ENCODE measurements at places on chromosomes 5 and 9.

DNA sequence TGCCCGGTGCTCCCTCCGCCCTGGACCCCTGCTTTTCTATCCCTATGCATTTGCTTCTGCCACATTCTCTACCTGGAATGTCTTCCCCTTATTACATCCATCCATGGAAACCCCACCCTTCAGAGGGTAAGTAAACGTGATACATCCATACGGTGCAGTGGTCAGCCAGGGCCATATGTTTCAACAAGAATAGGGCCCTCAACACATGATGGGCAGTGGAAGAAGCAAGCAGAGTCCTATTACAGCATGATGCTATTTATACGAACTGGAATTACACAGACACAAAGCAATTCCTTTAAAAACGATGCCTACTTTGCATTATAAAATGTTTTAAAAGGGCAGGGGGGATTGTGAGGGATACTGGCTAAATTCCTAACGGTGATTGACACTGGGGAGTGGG, 38.2 kb upstream of the PTGS1 start:
- DNase-seq: no peak

GRCh38 chr5:102068870-102069269, 227.2 kb downstream of the SLCO4C1 start:
- DNase-seq: no peak

DNA sequence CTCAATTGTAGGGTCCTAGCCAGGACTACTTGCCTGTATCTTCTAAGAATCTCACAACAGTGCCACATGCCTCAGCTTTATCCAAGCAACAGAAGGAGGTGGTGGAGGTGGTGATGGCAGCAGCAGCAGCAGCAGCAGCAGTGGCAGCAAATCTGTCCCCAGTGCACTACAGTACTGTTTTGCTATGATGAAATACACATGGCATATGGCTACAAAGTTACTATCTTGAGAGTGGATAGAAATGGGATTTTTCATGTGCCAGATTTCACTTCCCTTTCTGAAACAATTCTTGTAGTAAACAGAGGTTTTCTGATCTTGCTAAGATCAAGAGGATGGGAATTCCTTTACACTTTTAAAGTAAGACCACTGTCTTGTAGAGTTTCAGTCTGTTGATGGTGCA, 8.1 kb upstream of the CYSTM1 start:
- DNase-seq: no peak

DNA sequence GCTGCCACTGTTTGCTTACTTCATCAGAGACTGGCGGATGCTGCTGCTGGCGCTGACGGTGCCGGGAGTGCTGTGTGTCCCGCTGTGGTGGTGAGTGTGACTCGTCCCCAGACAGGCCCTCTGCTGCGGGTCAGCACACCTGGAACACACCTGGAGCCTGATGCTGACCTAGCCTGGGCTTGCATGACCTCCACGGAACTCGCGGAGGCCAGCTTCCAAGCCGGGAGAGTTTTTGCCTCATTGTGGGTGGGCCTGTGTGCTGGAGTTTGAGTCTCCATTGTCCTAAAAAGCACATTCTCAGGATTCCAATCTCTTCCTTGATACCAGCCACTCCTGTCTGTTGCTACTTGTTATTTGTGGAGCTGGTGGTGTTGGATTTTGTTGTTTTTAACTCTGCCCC, 28.1 kb downstream of the SLC22A4 start:
- no peak for DNase-seq

DNA sequence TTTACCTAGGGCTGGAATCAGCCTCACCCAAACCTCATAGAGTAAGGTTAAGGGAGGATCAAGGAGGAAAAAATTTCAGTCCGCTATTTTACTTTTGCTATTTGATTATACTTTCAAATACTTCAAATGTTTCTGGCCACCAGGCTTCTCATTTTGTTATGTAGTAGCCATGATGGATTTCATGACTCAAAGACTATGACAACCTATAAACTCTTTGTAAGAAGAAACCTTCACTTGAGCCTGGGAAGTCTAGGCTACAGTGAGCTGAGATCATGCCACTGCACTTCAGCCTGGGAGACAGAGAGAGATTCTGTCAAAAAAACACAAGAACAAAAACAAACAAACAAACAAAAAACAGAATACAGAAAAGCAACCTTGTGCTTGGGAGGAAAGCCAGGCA, 293.6 kb upstream of the TNC start:
- DNase-seq: no peak

GRCh38 chr9:5949103-5949699, 58.5 kb downstream of the MLANA start:
- no peak for DNase-seq

- DNase-seq: no peak
Measured at GRCh38 chr9:22119522-22120158, 110.5 kb upstream of the CDKN2B start.

DNA sequence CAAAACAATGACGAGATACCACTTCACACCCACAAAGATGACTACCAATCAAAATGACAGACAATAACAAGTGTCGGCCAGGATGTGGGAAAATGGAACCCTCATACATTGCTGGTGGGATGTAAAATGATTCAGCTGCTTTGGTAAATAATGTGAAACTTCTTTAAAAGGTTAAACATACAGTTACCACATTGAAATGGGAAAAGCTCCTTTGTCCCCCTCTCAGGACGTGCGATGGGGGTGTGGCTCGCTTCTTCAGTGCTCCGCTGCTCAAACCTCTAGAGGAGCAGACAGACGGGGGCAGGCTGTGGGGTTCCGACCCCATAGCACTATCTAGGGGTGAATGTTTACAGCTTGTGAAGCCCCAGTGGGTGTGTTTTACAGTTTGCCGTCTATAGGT, 8.0 kb upstream of the PLPP6 start:
- no peak for DNase-seq

- DNase-seq: no peak
Measured at GRCh38 chr9:88824711-88825110, 166.6 kb upstream of the S1PR3 start.

GRCh38 chr5:141208478-141208877, at the start of gene PCDHB12:
PCDHB12 (plus strand) TSS chr5:141208719; CDS start chr5:141208908, 189 bp downstream.
- DNase-seq: no peak

- DNase-seq: peak; percentile 81
Measured at GRCh38 chr9:27353474-27354229, 56.7 kb upstream of the EQTN start.

- no peak for DNase-seq
Measured at GRCh38 chr9:18623221-18624079, 149.5 kb downstream of the ADAMTSL1 start.

DNA sequence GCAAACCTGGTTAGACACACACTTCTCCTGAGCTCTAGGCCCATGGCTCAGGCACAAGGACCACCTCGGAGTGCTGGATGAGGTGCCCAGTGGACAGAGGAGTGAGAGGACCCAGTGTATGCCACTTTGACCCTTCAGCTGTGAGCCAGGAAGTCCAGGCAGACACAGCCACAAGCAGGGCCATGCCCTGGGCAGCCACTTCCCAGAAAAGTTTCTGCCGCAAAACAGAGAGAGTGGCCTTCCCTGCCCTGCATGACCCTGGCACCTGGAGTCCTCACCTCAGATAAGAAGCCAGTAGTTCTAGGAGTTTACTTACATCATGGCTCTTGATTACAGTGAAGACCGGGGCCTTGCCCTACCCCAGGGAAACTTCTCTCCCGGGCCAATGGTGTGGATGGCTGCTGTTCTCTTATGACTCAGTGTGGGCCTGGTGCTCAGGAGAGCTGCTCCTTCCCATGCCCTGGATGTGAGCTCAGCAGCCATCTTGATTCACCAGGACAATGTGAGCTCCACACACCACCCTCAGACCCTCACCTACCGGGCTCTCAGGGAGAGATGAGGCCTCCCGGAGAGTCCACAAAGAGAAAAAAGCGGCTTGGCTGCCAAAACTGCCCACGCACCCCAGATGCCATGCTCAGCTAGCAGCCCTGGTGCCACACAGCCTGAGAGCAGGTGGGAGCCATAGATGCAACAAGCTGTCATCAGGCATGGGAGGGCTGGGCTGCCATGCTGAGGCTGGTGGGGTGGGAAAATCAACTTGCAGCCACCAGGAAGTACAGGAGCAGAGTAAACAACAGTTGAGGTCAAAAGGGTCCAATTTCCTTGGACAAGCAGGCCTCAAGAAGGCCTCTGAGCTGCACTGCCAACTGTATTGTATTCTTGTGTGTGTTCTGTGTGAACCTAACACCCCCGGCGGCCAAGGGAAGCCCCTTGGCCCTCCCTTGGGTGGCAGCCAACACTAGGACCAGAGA, 11.7 kb upstream of the IRF1 start:
- DNase-seq: no peak

DNA sequence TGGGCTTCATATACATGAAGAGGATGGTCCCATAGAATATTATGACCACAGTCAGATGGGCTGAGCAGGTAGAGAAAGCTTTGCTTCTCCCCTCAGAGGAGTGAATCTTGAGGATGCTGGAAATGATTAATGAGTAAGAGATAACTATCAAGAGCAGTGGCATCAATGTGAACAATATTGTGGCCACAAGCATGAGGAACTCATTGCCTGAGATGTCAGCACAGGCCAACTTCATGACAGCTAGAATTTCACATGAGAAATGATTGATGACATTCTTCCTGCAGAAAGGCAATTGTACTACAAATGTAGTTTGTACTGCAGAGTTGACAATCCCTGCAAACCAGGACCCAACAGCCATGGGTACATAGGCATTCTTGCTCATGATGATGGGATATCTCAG, 586 bp downstream of the OR13C9 start:
- no peak for DNase-seq

DNA sequence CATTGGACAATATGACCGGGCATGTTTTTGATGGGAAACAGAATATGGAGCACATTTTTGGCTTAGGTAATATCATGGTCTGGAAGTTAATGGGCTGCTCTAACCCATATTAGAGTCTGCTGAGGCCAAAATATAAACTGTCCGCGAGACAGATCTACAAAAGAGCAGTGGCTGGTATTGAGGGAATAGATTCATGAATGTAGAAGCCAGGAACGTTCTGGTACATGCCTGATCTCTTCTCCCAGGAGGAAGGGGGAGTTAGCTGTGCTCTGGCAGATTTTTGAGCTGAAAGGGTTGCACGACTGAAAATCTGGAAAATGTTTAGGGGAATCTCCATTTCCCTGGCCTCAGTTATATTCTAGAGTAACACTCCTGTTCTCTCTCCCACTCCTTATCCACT, 42.9 kb upstream of the ZFR start:
- DNase-seq: no peak

GRCh38 chr5:83538786-83539462, 67.4 kb downstream of the VCAN start:
- DNase-seq: no peak
